ENCODE measurements at places on chromosomes 16 and 17. TPM values are rescaled to one million over a fixed set of nuclear protein-coding genes. Genes with fewer than 3 reads are reported as not detected.

Gene RMI2
- total RNA-seq = 5.6 TPM

DNA sequence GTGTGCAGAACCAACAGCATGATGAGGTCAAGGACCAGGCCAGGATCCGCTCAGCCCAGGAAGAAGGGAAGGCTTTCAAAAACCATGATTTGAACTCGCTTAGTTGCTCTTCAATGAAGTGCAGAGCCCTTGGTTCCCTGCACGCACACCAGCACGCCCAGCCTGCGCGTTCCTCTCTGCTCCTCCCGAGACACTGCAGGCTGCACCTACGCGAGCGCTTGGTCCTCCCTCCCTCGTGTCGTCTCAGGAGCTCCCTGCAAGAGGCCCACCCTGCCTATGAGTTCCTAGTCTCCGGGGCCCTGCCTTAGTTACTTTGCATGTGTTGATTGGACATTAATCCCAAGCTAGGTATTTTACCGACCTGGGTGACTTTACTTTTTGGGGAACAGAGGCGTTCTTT is 132.9 kb upstream of the TNRC6C start:
- no peak for DNase-seq

- DNase-seq = no peak
Measured at GRCh38 chr16:7834771-7835431, 502.3 kb downstream of the RBFOX1 start.

Gene KLHL10
- under 0.01 TPM for total RNA-seq

DNA sequence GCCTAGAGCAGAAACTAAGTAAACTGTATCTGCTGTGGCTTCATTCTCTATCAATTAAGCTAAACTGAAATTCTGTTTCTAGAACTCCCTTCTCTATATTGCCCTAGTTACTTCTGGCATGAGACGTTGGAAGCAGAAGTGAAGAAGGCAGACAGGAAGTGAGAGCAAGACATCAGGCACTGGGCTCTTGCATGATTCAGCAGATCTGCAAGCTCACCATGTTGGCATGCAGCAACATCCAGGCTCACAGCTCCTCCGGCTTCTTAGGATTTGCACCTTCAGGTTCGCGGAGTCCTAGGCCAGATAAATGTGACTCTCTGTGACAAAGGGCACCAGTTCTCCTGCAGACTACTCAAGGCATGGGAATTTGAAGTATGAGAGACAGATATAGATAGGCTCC is 148.3 kb downstream of the CDH8 start:
- peak; percentile 13 for DNase-seq

Gene TEX19
- total RNA-seq = under 0.01 TPM
